ENCODE measurements at places on chromosomes 16 and 17.
A peak's percentile ranks its signal among the peaks of the same experiment; 100 is the strongest.

DNA sequence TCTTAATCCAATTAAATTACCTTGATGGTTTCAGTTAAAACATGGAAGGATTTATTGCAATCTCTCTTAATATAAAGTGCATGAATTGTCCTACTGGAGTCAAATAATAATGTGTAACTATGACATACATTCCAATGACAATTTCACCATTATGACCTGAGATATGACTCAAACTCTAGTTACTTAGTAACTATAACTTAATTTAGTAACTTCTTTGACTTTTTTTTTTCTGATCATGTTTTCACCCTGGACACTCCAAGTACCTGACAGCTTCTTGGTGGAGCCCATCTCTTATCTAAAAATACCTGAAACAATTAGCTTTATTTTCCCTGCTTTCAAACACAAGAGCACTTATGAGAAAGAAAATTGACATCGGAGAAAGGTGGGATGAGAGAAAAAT, 123.7 kb downstream of the STX8 start:
- no peak for DNase-seq

DNA sequence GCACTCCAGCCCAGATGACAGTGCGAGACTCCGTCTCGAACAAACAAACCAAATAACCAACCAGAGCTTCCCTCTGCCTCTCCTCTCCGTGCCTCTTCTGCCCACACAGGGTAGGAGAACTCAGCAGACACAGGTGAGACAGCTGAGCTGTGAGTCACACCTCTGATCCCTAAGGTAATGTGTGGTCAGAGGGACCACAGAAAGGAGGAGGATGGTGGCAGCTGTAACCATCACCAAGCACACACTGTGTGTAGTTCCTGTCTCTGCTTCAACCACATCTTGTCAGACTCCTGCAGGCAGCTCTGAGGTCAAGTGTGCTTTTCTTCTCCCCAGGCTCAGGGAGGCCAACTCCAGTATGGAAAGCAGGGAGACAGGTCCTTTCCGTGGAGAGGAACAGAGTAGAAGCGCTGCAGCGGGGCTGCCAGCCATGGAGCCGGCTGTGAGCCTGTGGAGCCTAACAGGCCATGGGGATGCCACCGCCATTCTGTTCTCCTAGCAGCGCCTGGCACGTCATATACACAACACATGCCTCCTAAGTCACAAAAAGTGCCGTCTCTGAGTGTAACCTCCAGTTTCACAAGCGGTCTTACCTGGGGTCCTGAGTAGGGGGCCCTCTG, 7.1 kb downstream of the NUDT16L1 start:
- no peak for DNase-seq

GRCh38 chr16:47053895-47054294, 80.4 kb upstream of the DNAJA2 start:
- DNase-seq = no peak

DNA sequence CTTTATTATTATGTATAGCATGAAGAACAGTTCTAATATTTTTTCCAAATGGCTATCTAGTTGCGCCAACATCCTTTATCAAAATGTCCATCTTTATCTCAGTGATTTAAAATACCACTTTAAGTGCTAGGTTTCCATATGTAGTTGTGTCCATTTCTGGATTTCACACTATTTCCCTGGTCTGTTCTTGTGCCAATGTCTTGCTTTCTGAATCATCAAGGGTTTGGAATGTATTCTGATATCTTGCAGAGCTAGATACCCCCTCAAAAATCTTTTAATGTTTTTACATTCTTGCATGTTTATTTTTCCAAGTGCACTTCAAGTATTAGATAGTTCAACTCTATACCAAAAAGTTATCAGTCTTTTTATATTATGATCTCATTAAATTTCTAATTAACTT, 14.3 kb downstream of the MBTD1 start:
- no peak for DNase-seq

DNA sequence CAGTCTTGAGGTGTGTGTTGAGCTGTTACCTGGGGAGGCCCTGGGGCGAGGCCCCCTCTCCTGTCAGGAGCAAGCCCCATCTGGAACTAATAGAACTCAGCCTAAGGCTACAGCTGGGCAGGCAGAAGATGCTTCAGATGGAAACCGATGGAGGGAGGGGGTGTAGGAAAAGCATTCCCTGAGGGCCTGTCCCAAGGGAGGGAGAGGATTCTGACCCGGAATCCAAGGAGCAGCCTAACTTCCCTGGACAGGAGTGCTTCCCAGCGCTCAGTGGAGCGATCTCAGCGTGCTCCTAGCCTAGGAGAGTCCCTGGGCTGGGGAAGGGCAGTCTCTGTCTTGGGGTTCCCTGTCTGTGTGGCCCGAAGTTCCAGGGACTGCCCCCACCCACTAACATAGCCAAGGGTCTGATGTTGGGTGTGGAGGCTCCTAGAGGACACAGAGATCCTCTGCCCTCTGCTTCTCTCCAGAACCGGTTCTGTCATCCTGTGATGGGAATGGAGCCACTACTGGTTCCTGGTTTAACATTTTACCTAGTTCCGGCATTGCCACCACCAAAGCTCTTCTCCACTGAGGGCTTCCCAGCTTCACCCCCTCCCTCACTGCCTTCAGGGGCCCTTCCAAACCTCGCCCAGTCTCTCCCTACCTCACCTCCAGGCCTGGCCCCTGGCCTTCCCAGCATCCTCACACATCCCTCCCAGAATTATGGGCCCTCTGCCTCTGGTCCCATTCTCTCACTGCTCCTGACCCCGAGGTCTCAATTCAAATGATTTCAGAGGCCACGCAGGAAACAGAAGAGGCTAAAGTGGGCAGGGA, 58.7 kb downstream of the RTN4RL1 start:
- no peak for DNase-seq

- DNase-seq = no peak
Observed at GRCh38 chr16:83023640-83024039, 396.9 kb downstream of the CDH13 start.

DNA sequence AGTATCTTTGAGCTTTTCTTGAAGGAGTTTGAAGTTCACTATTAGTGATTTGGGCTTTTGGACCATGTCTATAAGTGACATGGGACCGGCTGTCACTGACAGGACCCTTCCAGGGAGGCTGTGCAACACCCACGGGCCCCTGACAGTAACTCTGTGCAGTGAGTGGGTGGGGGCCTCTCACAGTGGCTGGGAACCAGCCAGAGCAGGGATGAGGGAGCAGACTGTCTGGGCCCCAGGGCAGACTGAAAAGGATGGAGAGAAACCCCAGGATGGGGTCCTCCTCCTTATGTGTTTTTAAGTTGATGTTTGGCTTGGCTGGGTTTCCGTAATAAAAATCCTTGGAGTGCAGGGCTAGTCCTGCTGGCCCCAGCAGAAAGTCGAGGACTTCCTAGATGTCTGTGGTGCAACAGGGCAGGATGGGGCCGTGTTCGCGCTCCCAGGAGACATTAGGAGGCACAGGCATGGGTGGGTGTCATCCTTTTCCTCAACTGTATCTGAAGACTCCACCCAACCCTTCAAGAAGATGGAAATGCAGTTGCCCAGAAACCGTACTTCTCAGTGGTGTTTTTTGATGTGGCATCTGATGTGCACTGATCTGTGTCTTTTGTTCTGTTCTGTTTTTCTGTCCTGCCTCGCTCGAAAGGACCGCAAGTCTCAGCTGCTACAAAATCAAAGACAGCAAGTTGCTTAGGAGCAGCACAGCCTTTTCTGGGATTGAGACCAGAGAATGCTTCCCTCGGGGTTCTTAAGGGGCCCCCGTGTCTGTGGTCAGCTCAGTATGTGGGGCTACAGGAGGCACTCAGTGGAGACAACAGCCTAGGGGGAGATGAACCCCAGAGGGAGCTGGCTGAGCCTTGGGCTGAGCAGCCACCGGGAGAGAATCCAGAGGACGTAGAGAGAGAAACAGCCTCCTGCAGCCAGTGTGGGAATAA, 24.2 kb downstream of the PLD6 start:
- DNase-seq = no peak

DNA sequence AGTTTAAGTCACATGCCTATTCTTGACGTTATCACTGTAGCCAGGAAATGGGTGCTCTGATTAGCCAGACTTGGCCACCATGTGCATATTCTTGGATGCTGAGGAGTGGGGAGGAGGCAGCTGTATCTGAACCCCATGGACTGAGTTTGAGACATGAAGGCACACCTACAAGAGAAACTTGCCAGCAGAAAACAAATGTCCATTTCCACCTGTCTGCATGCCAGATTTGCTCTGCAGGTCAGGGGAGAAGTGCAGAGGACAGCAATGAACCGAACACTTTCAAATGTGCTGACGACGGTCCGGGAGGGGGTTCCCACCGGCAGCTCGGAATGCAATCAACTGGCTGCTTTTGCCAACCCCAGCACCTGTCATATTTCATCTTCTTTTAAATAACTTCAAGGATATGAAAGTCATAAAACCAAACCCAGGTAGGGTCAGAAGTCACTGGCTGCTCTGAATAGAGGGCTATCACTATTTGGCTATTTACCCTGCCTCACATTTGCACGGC, 287.8 kb upstream of the N4BP1 start:
- no peak for DNase-seq

DNA sequence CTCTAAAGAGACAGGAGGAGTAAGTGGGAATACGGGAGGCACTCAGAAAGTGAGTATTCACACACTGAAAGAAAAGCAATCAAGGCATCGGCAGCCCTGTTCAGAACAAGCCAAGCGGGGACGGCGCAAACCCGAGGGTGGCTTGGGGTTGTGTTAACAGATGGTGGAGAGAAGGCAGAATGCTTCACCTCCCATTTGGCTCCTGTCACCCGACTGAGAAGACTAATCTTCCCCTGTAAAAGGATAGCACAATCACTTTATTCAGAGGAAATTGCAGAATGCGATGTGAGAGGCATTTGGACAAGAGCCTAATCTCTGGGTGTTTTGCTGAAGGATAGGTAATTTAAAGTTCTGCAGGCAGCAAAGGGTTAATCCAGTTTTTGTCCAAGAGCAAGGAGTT, 119.3 kb upstream of the WSCD1 start:
- DNase-seq = no peak

DNA sequence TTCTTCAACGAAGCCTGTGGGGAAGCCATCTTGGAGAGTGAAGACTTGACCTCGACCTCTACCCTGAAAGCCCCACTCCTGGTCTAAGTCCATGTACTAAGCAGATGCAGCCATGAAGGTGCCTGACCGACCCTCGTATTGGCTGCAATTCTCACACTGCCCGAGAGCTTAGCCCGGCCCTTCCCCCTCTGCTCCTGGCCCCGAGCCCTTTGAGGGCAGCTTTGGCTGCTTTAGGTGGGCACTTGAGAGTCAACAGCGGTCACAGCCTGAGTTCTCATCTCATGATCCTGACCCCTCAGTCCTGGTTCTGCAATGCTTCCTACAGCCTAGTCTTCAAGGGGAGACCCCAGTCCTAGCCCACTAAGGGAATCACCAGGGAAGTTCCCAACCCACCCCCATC, 35.9 kb downstream of the SRL start:
- DNase-seq = no peak

DNA sequence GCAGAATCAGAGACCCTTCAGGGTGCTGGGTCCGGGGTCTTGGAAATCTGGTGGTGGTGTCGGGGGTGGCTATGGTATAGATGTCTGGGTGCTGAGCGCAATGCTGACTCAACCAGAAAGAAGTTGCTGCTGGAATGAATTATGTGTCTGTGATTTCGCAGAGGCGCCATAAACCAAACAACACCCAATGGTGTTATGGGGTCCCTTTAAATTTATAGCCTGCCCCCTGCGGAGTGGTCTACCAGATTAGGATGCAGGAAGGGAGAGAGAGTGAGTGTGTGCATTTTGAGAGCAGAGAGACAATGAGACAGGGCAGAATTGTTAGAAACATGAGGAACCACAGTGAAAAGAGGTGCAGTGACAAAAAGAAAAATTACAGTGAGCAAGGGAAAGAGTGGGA, 100.7 kb upstream of the CDH11 start:
- DNase-seq = no peak

GRCh38 chr16:29290631-29291247, 115.8 kb downstream of the NPIPB11 start:
- DNase-seq = peak; percentile 71
